ENCODE measurements at places on chromosomes 1 and 21.

DNA sequence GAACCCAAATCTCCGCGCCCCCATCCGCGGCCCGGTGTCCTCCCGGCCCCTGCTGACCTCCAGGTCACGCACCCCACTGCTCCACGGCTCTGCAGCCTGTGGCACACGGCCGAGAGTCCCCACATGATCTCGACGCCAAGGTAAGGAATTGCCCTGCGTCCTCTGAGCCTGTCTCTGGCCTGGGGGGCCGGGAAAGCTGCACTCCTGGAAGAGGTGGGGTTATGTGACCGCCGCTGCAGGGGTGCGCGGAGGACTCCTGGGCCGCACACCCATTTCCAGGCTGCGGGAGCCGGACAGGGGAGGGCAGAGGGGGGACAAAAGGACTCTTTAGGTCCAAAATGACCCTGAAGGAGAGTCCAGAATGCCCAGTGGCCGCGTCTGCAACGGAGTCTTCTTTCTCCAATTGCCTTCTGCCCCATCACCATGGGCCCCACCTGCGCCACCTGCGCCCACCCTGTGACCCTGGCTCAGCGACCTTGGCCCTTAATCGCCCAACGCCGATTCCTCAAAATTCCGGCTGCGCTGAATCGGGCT is 997 bp upstream of the SIM2 start:
- H3K4me1 ChIP-seq = peaks cover 64% of the 10 kb centered on the region
- DNase-seq = no peak
- H3K27me3 ChIP-seq = peaks cover 98% of the 10 kb centered on the region

- no peak overlapping the region for H3K27ac ChIP-seq
- peaks cover 3% of the 10 kb centered on the region for H3K4me1 ChIP-seq
- DNase-seq = no peak
- H3K4me3 ChIP-seq = no peak overlapping the region
These were observed 274.5 kb downstream of the CTH start for GRCh38 chr1:70685300-70686286.

DNA sequence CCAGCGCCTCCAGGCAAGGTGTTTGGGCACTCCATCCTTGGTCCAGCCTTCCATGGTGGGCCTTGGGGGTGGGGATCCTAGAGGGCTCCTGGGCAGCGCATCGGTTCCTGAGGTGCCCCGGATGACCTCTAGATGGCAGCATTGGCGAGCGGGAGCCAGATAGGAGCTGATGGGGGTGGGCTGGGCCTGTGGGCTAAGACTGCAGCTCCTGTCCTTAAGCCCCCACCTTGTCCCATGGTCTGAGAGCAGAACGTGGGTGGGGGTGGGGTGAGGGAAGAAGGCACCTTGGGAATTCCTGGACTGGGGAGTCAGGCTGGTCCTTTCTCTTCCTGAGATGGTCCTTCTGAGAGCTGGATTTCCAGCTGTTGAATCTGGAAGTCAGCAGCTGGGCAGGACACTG is 93.4 kb upstream of the CSF3R start:
- peaks cover 7% of the 10 kb centered on the region for H3K27me3 ChIP-seq
- peak; percentile 93 for DNase-seq
- no peak overlapping the region for H3K4me3 ChIP-seq
- peaks cover 34% of the 10 kb centered on the region for H3K4me1 ChIP-seq

GRCh38 chr1:154747740-154748404 is 122.2 kb downstream of the KCNN3 start:
- DNase-seq = peak; percentile 69
- peak overlapping the region; percentile 85 for H3K27ac ChIP-seq
- H3K4me1 ChIP-seq = peaks cover 90% of the 10 kb centered on the region
- H3K4me3 ChIP-seq = no peak overlapping the region
- H3K27me3 ChIP-seq = no peaks in the 10 kb centered on the region
- peaks cover 9% of the 10 kb centered on the region for H3K36me3 ChIP-seq

All from spinal cord (tissue), 10 donors.